Dermis lymphatic vessel endothelial cell (primary cell): ENCODE measurements at places on chromosomes 12 and 14. TPM values are rescaled to one million over a fixed set of nuclear protein-coding genes. Genes with fewer than 3 reads are reported as not detected.

BCL11B gene
- total RNA-seq, result under 0.01 TPM in 2 replicates

ANKRD33 gene
- 0.09 and 0.11 TPM in 2 replicates for total RNA-seq

ENDOU gene
- total RNA-seq, result under 0.01 and 0.11 TPM in 2 replicates

CNTN1 gene
- not detected in 2 replicates for total RNA-seq
